ELF-1 (cell line): ENCODE measurements at places on chromosomes 2 and 18.

DNA sequence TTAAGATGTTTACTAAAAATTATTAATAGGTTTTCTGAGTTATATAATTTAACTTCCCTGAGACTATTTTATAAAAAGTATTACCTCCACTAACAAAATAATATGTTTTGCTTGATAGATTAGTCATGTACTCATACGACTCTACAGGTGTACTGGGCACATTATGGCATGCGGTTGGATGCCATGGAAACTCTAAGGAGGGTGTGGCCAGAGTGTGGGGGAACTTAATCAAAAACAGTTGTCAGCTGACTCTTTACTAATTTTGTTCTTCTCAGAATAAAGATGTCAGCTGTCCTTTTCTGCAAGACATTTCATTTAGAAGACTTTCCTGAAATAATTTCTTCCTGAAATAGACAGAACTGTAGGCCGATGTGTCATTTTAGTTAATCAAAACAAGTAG, 228.3 kb upstream of the SIX3 start:
- no peak for DNase-seq

DNA sequence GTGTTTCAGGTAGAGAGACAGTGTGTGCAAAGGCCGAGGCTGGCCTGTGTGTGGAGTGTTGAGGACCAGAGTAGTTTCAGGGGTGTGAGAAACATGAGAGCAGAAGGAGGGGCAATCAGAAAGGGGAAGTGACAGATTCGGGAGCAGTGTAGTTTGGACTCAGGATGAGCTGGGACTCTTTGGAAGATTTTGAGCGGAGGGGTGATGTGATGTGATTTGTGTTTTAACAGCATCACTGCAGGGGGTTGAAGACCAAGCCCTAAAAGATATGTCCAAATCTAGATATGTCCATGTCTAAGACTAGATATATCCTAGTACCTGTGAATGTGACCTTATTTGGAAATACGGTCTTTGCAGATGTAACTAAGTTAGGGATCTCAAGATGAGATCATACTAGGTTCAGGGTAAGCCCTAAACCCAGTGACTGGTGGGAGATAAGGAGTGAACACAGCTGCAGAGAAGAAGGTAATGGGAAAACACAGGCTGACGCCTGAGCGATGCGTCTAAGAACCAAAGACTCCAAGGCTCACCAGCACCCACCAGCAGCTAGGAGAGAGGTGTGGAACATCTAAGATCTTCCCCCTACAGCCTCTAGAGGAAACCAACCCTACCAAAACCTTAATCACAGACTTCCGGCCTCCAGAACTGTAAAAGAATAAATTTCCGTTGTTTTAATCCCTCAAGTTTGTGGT, 38.5 kb upstream of the MYO3B start:
- no peak for DNase-seq

DNA sequence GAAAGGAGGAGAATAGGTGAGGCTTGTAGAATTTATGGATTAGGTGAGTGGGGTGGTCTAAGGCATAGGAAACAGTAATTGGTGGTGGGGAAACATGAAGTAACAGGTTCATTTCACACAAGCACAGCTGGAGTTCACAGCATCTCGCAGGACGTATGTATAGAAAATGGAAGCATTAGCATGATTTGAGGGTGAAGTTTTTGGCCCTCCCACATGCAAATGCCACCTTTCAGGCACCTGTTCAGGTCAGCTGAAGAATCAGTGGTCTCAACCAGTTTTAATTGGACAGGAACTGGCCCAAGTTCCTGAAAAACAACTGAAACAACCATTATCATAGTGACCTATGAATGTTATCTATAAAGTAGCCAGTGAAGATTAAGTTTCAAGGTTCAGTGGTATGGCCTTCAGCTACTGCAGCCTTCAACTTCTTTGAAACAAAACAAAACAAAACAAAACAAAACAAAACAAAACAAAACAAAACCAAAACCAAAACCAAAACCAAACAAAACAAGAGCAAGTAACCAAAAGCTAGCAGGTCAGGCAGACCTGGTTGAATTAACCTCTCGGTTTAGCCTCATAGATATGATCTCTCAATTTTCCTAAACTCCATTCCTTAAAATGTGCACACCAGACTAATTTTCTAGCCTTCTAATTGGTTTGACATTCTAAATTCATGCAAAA, 102.1 kb upstream of the SPHKAP start:
- DNase-seq = no peak

GRCh38 chr2:128411431-128411830, 92.8 kb upstream of the HS6ST1 start:
- no peak for DNase-seq

GRCh38 chr2:19312949-19313348, 45.5 kb downstream of the OSR1 start:
- peak; percentile 4 for DNase-seq

DNA sequence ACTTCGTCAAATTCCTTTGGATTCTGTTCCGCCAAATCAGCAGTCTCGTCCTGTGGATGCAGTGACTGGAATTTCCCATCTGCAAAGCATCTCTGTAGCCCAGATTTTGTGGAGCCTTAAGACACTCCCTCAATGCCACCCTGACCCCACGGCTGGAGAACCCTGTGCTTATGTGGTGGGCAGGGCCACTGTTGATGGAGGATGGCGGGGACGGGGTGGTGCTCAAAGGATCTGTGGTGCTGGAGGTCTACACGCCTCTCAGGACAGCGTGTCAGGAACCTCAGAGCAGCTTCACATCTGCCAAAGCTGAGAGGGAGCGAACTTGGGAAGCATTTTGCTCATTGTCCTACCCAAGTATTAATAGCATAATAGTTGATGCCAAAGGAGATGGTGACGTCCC, 200.1 kb downstream of the MGAT5 start:
- DNase-seq = peak; percentile 22

- DNase-seq = no peak
These were observed 5.3 kb upstream of the SLC20A1 start for GRCh38 chr2:112640467-112640799.

GRCh38 chr2:80365762-80366161, 61.2 kb upstream of the LRRTM1 start:
- DNase-seq = peak; percentile 44

DNA sequence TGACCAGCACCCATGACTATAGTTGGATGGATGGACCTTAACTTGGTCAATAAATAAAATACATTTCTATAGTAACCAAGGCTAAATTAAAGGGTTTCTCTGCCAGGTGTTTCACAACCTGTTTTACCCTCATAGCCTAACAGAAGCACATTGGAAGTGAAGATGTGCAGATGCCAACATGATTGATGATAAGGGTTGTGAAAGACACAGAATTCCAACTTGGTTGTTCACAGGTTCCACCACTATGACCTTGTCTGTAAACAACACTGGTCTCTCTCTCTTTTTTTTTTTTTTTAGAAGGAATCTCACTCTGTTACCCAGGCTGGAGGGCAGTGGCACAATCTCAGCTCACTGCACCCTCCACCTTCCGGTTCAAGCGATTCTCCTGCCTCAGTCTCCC, 37.5 kb upstream of the PTH2R start:
- DNase-seq = no peak

GRCh38 chr2:147382322-147382948, 462.4 kb upstream of the ACVR2A start:
- no peak for DNase-seq

DNA sequence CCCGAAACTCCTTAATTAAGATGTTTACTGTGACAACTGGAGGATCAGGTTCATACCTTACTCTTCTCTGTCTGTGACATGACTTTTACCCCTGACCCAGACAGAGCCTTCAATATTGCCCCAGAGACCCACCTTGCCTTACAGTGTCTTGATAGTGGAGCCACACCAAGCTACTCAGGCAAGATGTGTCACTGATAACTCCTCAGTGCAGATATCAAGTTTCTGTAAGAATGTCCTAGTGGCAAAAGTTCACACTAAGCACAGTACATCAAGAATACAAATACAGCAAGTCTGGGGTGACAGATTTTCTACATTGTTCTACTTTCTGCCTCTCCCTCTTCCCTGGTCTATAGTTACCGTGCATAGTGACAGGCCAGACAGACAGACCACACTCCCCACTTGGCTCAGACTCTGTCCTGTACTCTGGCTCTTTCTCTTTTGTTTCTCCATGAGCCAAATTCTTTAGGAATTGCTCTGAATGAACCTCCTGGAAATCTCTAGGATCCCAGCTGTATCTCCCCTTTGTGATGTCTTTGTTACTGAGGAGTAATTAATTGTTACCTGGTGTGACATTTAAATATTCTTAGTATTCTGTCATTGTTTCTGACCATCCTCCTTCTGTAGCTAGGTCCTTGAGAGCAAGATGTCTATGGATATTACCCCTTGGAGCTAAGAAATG, 24.1 kb upstream of the APOB start:
- peak; percentile 2 for DNase-seq

DNA sequence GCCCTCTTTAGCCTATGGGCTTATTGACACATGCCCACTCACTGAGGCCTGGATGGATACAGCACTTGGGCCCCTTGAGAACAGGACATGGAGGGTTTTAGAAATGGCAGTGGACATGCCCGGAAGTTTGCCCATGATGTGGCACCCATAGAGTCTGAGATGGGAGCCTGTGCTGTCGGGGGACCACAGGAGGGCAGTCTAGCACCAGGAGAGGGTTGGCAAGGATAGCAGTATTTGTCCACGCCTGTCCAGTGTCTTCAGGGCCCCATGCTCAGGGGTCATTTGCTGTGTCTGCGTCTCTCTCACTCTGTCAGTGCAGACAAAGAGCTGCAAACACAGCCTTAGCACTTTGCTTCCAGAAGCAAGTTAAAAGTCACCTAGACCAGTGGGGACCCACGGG, 48.7 kb downstream of the IL1RL2 start:
- peak; percentile 38 for DNase-seq

DNA sequence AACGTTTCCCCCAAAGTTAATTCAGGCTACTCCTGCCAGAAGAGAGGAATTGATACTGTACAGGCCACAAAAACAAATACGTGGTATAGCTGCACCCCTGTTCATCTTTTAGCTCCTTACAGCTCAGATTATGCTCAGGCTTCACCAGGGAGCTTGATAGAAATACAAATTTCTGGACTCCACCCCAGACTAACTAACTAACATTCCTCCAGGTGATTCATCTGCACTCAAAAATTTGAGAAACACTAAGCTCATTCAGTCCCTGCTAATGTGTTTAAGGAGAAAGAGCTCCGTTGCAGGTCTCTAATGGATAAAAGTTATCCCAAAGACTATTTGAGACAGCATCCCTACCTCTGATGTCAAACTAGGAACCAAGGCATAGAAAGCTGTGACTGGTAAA, 36.8 kb upstream of the UNC80 start:
- DNase-seq = no peak

- DNase-seq = no peak
These were observed 7.0 kb upstream of the NDUFV2 start for GRCh38 chr18:9095297-9096006.

DNA sequence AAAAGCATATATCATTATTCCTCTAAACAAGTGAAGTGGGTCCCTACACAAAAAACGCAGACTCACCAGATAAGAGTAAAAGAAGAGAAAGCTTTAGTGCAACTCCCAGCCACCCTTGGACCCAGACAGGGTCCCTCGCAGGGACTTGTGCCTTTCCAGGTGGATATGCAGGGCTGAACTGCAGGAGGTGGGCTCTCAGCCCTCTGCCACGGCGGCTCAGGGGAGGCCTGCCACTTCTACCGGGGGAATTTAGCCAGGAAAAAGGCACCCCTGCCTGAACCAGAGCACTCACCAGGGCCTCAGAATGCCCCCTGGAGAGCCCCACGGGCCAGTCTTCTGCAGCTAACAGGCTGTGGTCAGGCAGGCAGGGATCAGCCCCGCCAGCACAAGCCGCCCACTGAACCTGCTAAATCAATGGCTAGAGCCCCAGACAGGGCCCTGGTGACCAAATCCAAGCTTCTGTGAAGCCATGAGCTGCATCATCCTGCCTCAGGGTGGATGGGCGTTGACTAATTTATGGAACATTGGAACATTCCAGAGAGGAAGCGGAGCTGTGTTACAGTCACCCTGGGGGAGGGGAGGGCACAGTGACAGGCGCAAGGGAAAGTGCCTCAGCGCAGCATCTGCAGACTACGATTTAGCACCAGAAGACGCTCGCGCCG, 209.3 kb downstream of the EIPR1 start:
- DNase-seq = peak; percentile 93

- no peak for DNase-seq
These were observed 20.1 kb upstream of the TEX51 start for GRCh38 chr2:126878601-126879000.

DNA sequence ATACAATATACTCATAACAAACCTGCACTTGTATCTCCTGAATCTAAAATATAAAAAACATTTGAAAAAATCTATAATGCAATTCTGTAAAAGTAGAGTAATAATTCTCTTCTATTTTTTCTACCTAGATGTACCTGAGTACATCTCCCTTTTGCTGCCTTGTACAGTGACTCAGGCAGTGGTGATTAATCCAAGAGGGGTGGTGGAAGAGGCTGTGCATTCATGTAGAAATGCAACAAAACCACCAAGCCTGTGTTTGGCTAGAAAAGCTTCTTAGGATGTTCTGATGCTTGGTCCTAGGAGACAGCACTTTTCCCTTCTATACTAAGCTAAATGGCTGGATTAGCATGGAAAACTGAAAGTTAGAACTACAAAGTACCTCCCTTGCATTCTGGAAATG, 245.8 kb downstream of the DPP10 start:
- DNase-seq = no peak

DNA sequence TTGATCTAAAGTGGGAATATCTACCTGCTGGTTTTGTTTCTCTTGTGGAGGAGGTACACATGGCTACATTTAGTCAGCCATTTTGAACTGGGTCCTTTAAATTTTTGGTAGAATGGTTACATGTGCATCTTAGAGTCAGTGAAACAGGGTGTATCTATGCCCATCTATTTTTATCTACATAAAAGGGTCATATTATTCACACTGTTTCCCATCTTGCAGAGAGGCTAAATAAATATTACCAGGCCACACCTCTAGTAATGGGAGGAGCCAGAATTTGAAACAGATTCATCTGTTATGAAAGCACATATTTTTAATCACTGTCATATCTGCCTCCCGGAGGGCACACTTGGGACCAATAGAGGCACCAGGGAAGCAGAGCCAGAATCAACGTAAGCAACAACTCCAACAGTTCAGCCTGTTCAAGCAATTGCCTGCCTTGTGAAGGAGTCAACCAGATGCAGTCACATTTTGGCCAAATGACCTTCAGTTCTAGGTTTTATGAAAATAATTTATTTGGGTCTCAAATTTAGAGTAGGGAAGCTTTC, 376.8 kb downstream of the TSN start:
- DNase-seq = no peak

DNA sequence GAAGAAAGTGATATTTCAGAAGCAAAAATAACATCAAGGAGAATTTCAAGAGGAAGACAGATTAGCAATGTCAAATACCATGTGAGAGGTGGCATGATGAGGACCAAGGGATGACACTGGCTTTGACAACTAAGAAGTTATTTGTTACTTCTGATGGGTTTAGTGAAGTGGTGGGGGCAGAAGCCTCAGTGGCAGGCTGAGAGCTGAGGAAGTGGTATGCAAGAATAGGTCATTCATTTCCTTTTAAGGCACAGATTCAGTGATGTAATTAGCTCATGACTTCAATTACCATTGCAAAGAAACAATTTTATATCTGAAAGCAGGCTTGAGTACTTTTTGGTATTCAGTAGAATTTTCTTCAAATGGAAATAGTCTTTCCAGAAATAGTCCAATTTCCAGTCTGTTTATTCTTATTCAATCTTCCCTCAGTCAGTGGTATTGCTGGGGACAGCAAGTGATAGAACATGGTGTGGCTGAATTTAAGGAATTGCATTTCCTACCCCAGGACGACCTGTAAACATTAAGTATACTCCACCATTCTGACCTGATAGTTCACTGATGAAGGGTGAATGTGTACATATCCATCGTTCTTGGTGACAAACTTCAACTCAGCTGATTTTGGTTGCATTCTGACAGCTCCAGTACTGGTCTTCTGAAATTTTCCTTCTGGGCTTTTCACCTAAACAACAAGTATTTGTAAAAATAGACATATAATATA, 28.2 kb downstream of the GEMIN6 start:
- DNase-seq = no peak
